ENCODE measurements at places on chromosomes 5 and 9. TPM values are rescaled to one million over a fixed set of nuclear protein-coding genes. Genes with fewer than 3 reads are reported as not detected.

The TLR4 gene
- total RNA-seq = 2.1 TPM

The LCN2 gene
- 38.2 TPM for total RNA-seq

The ITGA1 gene
- total RNA-seq = 8.9 TPM

The FCN2 gene
- total RNA-seq = not detected

The DOK3 gene
- total RNA-seq = 13.6 TPM

The SPOCK1 gene
- total RNA-seq = 224 TPM

The ZNF367 gene
- 8.7 TPM for total RNA-seq

The VCAN gene
- 2,590 TPM for total RNA-seq

The MCCC2 gene
- 59.9 TPM for total RNA-seq

The SLC36A3 gene
- total RNA-seq = not detected

The MRPS27 gene
- total RNA-seq = 92.7 TPM

The LRRC19 gene
- not detected for total RNA-seq

The ST6GALNAC4 gene
- 31.8 TPM for total RNA-seq

The ANXA2R gene
- total RNA-seq = 3.0 TPM

The TSLP gene
- 0.25 TPM for total RNA-seq

The RNF180 gene
- total RNA-seq = 13.0 TPM

The OR1J2 gene
- not detected for total RNA-seq

The MARCOL gene
- not detected for total RNA-seq

The SGCD gene
- 0.35 TPM for total RNA-seq

The PCDHAC2 gene
- 1.1 TPM for total RNA-seq

The HEMGN gene
- total RNA-seq = not detected

The NMUR2 gene
- not detected for total RNA-seq

The HK3 gene
- total RNA-seq = 0.17 TPM

The ZNF618 gene
- 3.5 TPM for total RNA-seq

The ROR2 gene
- 4.4 TPM for total RNA-seq

The SPINK13 gene
- 1.8 TPM for total RNA-seq

The CDH18 gene
- not detected for total RNA-seq

The NAA35 gene
- total RNA-seq = 35.1 TPM

The LHX6 gene
- 0.10 TPM for total RNA-seq

The NPR3 gene
- 2.8 TPM for total RNA-seq

The FGF1 gene
- total RNA-seq = 0.15 TPM

The IL3 gene
- not detected for total RNA-seq

The PDCD1LG2 gene
- 1.9 TPM for total RNA-seq

The PCDHA5 gene
- not detected for total RNA-seq

The TSSK1B gene
- total RNA-seq = not detected

The TGFBI gene
- 468 TPM for total RNA-seq

The CCNJL gene
- 4.2 TPM for total RNA-seq

The PCDHA9 gene
- total RNA-seq = not detected

The CDH6 gene
- total RNA-seq = 207 TPM

The PAEP gene
- total RNA-seq = not detected

The FAM78A gene
- 0.17 TPM for total RNA-seq

The SPINK4 gene
- not detected for total RNA-seq

The NFIB gene
- total RNA-seq = 13.7 TPM

The LRRC14B gene
- total RNA-seq = not detected

The BTNL8 gene
- total RNA-seq = 0.35 TPM

The PCDHB8 gene
- 0.55 TPM for total RNA-seq

The PURA gene
- total RNA-seq = 6.1 TPM

The IFNK gene
- not detected for total RNA-seq

The MYORG gene
- 4.0 TPM for total RNA-seq

The NR5A1 gene
- total RNA-seq = not detected

The DBH gene
- not detected for total RNA-seq

The GEMIN5 gene
- 21.5 TPM for total RNA-seq

The ANKRD18B gene
- total RNA-seq = 13.8 TPM

The TMEM232 gene
- total RNA-seq = 2.3 TPM

The TOR1A gene
- total RNA-seq = 52.8 TPM

The BTNL3 gene
- not detected for total RNA-seq

The NMRK1 gene
- 24.8 TPM for total RNA-seq
